ENCODE measurements at places on chromosomes 5 and 9.

DNA sequence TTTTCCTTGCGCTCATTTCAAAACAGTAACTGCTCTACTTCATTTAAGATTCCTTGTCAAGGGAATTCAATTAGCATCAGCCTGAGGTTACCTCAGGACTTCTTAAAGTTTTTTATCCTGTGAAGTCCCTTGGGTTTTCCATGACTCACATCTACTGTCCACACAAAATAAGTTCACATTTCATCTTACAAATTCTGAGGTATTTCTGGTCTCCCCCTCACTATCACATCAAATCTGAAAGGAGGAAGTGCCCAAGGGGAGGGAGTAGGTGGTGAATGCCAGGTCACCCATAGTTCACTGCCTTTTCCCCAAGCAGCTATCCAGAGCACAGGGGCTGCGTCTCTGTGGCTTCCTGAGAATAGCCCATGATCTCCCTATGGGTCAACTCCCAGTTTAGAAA is 227.1 kb upstream of the NREP start:
- no peak for DNase-seq

DNA sequence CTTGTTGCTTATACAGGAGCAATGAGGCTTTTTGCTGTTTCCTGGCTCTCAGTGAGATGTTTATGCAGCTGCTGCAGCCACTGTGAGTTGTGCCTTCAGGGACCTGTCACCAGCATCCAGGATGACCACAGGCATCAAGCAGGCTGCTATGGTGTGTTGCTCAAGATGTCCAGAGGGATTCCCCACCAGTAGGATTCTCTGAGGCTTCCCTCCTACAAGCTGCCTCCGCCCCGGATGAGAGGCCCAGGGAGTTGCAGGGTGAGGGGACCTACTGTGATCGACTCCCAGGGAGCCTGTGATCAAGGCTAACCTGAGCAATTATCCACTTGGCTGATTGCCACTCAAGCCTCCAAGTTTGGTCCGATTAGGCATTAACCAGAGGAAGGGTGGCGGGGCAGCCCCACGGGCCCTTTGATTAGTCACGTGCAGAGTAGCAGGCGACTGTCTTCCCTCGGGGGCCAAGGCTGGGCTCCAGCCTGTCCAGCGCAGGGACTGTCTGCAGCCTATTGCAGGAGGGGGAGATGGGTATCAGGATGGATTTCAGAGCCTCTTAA is 1.8 kb upstream of the FAT2 start:
- no peak for DNase-seq

GRCh38 chr5:177113566-177114424 is 19.8 kb upstream of the NSD1 start:
- DNase-seq: peak; percentile 74

- no peak for DNase-seq
Observed at GRCh38 chr5:6989230-6989629, 276.0 kb downstream of the TENT4A start.

Measured in A549 (cell line).